Ovary (tissue), 10 donors: ENCODE measurements at places on chromosomes 12 and 14. TPM values are rescaled to one million over a fixed set of nuclear protein-coding genes. Genes with fewer than 3 reads are reported as not detected.
A peak's percentile ranks its signal among the peaks of the same experiment; 100 is the strongest.

- DNase-seq: no peak
Measured at GRCh38 chr14:21894003-21894897, 220.6 kb upstream of the OR4E1 start.

GRCh38 chr14:51871846-51872245 is 11.4 kb downstream of the GNG2 start:
- no peak for DNase-seq

CLEC4C gene
- not detected for total RNA-seq

OVCH1 gene
- not detected for total RNA-seq

DNA sequence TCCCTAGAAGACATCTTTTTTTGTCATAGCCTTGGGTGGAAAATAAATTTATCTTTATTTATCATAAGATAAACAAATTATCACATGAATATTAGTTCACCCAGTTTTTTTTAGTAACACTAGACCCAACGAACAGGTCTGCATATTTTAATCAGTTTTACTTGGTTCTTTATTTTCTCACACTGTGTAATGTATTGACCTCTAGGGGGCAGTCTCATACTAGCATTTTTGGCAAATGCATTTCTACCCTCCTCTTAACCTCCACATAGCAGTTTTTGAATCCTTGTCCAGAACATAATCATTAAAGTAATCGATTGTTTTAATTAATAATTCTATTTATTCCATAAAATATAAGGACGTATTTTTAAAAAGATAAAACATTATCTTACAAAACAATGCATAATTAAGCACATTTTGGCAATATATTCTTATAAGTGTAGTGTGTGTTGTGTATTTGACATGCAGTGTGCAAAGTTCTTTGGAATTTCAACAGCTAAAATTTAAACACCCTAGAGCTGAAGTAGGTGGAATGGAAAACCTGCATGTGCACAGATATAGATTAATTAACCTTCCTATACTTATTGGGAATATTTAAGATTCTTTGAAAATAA is 31.6 kb upstream of the PTPRQ start:
- DNase-seq: no peak

GRCh38 chr14:70964492-70964891 is 57.2 kb downstream of the PCNX1 start:
- no peak for DNase-seq

NUP107 gene
- total RNA-seq: 56.6 TPM

DNA sequence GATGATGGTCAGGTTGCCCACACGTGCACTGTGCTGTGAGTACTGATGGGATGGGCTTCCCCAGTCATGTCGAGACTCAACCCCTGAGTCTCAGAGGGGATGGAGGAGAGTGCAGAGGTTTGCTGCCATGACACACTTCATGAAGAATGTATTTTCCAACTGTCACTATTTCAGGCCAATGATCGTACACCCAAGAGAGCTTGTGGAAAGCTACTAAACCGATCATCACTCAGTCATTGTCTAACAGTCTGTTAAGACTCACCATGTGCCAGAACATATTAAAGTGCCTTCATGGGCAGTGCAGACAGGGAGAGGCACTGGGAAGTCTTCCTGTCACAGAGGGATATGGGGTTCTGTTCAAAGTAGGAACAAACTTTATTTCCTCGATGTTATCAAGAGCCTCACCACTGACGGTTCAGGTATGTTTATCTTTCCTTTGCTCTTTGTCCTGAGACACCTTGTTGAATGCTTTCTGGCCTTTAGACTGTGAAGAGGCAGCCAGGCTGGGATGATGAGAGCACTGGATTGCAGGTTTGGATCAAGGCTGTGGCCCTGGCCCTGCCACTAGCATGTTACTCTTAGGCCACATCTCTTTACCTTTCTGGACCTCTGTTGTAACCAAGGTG is 41.6 kb upstream of the NTF3 start:
- DNase-seq: no peak

- no peak for DNase-seq
Measured at GRCh38 chr14:64549791-64550620, at the start of gene PPP1R36. Gene PPP1R36, plus strand, starts transcription at chr14:64549961. Its CDS starts 37 bp downstream, at chr14:64549998.

TAS2R19 gene
- total RNA-seq: 2.8 TPM

GRCh38 chr14:21965042-21965441 is 291.4 kb upstream of the OR4E1 start:
- DNase-seq: no peak

CLEC14A gene
- 13.0 TPM for total RNA-seq

- DNase-seq: no peak
Measured at GRCh38 chr12:57628280-57629191, 4.5 kb downstream of the B4GALNT1 start.

DNA sequence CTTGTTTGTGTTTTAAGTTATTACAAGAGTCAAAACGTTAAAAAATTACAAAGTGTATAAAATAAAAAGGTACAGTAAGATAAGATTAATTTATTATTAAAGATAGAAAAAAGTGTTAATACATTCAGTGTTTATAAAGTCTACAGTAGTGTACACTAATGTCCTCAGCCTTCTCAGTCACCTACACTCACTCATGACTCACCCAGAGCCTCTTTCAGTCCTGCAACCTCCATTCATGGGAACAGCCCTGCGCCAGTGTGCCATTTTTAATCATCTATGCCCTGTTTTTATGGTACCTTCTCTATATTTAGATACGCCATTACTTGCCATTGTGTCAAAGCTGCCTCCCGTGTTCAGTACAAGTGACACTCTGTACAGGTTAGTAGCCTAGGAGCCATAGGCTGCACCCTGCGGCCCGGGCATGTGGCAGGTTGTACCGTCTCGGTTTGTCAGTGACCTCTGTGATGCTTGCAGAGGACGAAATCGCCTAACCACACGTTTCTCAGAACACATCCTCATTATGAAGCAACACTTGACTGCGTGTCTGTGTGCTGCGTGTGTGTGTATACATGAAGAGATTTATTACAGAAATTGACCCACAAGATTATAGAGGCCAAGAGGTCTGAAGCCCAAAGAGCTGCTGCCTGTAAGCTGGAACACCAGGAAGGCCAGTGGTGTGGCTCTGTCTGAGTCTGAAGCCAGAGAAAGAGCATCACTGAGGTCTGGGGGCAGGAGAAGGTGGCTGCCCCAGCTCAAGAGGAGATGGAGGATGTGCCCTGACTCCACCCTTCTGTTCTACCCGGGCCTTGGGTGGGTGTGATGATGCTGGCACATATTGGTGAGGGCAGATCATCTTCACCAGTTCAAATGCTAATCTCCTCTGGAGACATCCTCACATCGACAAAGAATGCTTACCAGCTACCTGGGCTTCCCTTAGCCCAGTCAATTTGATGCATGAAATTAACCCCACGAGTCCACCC is 116.6 kb upstream of the C14orf180 start:
- DNase-seq: no peak

- no peak for DNase-seq
Measured at GRCh38 chr14:100384819-100385813, 62.0 kb downstream of the SLC25A47 start.

GRCh38 chr12:45483571-45483970 is 245.9 kb upstream of the ARID2 start:
- peak; percentile 48 for DNase-seq

DNA sequence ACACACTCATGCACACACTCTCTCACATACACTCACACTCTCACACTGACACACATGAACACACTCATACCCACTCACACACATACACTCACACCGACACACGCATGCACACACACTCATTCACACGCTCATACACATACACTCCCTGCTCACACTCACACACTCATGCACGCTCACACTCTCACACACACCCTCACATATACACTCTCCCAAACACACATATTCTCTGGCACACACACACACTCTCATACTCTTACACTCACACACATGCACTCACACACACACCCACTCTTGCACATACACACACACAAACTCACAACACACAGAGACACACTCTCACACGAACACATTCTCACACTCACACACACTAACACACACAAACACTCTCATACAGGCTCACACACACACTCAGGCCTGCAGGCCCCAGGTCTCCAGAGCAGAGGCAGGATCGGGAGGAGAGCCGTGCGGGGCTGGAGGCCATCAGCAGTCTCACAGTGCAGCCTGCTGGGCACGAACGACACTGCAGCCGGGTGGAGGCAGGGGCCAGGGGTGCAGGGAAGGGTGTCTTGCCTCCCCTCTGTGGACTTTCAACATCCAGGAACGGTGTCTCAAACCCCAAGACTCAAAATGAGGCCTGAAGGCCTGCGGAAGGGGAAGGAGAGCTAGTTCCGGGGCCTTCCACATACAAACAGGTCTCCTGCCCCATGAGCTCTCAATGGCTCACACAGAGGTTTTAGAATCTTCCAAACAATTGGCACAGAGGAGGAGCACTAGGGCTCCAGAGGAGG is 148.7 kb downstream of the ANO2 start:
- DNase-seq: peak; percentile 32

CHGA gene
- 0.69 TPM for total RNA-seq

GRCh38 chr12:119613319-119613936 is 19.9 kb downstream of the TMEM233 start:
- DNase-seq: no peak

- no peak for DNase-seq
Measured at GRCh38 chr12:122965321-122965751, 927 bp downstream of the ABCB9 start.

GRCh38 chr12:13197526-13198143 is 1.1 kb downstream of the EMP1 start:
- DNase-seq: peak; percentile 49
